Gastrocnemius medialis (tissue), 4 donors: ENCODE measurements at places on chromosomes 1 and 21. TPM values are rescaled to one million over a fixed set of nuclear protein-coding genes. Genes with fewer than 3 reads are reported as not detected.

- no peak overlapping the region for H3K27ac ChIP-seq
- H3K27me3 ChIP-seq = no peaks in the 10 kb centered on the region
- DNase-seq = no peak
- no peak overlapping the region for H3K4me3 ChIP-seq
- no peaks in the 10 kb centered on the region for H3K36me3 ChIP-seq
- no peaks in the 10 kb centered on the region for H3K4me1 ChIP-seq
These were observed 59.3 kb downstream of the CCDC18 start for GRCh38 chr1:93239863-93240262.

DNA sequence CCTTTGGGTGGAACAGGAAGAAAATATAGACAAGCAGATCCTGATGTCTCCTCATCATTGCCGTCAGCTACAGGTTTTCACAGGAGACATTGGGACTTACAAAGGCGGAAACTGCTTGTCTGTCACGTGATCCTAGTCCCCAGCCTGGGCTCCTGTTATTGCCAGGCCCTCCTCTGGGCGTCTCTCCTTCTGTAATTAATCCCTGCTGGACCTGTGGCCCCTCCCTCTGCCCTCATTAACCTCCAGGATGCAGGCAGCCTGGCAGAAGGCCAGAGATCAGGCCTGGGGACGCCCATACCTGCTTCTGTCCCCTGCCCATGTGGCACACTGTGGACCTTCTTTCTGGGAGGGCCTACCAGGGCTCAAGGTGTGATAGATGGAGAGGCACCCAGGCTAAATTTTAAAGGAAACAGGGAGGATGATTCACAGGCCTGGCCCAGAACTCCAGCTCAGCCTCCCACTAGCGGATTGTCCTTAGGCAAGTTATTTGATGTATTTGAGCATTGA lies 2.4 kb downstream of the S100A5 start:
- H3K27me3 ChIP-seq = no peaks in the 10 kb centered on the region
- H3K36me3 ChIP-seq = no peaks in the 10 kb centered on the region
- peaks cover 10% of the 10 kb centered on the region for H3K4me1 ChIP-seq
- H3K4me3 ChIP-seq = no peak overlapping the region
- H3K27ac ChIP-seq = no peak overlapping the region

- H3K36me3 ChIP-seq = no peaks in the 10 kb centered on the region
These were observed 51.4 kb downstream of the RHBG start for GRCh38 chr1:156420205-156421061.

The CATSPER4 gene
- total RNA-seq = not detected

GRCh38 chr21:44548922-44549321 lies 2.4 kb downstream of the KRTAP10-2 start:
- no peak overlapping the region for H3K27ac ChIP-seq
- H3K4me3 ChIP-seq = no peak overlapping the region
- no peaks in the 10 kb centered on the region for H3K36me3 ChIP-seq
- no peaks in the 10 kb centered on the region for H3K4me1 ChIP-seq

DNA sequence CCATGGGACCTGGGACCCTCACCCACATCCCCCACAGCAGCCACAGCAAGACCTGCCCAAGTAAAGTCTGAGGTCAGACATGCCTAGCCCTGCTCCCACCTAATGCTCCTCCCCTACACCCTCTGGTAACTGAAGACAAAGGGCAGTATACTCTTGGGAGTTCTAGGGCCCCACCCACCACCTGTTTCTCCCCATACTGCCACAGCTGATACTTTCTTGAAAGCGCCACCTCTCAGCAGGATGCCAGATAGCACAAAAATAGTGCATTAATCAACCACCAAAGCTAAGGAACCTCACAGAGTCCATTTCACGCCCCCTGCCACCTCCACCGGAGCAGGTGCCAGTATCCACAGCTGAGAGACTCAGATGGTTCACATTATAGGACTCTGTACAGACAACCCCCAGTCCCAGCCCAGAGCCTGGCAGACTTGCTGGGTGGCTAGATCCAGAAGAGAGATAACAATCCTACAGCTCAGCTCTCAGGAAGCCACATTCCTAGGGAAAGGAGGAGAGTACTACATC lies 238.1 kb downstream of the LRRC40 start:
- no peaks in the 10 kb centered on the region for H3K4me1 ChIP-seq
- no peaks in the 10 kb centered on the region for H3K36me3 ChIP-seq
- H3K27ac ChIP-seq = no peak overlapping the region

GRCh38 chr1:18540136-18540765 lies 59.5 kb downstream of the KLHDC7A start:
- peaks cover 13% of the 10 kb centered on the region for H3K27me3 ChIP-seq
- no peak for DNase-seq
- H3K36me3 ChIP-seq = no peaks in the 10 kb centered on the region
- H3K27ac ChIP-seq = no peak overlapping the region

DNA sequence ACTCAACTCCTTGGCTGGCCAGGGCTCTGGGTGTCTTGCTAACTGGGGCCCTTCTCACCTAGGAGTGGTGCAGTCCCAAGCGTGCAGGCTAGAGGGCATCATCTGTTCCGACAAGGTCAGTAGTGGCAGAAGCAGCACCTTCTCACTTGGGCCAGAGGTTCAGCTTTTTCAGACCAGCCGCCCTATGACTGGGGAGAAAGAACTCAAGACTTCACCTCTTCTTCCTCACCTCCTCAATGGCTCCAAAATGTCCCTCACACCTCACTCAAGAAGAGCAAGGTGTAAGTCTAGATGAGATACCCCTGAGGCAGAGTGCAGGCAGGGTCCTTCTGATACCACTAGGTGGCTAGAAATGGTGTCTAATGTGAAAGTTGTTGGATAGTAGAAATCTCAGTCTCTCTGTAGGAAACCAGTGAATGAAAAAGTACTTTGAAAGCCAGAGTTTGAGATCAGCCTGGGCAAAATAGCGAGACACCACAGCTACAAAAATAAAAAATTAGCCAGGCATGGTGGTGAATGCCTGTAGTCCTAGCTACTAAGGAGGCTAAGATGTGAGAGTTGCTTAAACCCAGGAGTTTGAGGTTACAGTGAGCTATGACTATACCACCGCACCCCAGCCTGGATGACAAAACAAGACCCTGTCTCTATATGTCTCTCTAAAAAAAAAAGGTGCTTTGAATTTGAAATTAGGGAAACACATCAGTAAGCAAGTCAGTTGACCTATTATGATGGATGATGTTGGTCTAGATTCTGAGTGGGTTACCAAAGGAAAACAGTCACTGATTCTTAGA lies 8.6 kb upstream of the IL20 start:
- H3K36me3 ChIP-seq = no peaks in the 10 kb centered on the region
- H3K4me1 ChIP-seq = no peaks in the 10 kb centered on the region
- no peak overlapping the region for H3K27ac ChIP-seq

- no peak overlapping the region for H3K27ac ChIP-seq
- no peak overlapping the region for H3K4me3 ChIP-seq
- no peaks in the 10 kb centered on the region for H3K36me3 ChIP-seq
- no peaks in the 10 kb centered on the region for H3K4me1 ChIP-seq
These were observed 61.4 kb downstream of the GNG4 start for GRCh38 chr1:235588156-235588555.
